ENCODE measurements at places on chromosomes 4 and X. TPM values are rescaled to one million over a fixed set of nuclear protein-coding genes. Genes with fewer than 3 reads are reported as not detected.
A peak's percentile ranks its signal among the peaks of the same experiment; 100 is the strongest.

- DNase-seq, result peak; percentile 47
Measured at GRCh38 chr4:100306018-100306417, 115.8 kb upstream of the DDIT4L start.

DNA sequence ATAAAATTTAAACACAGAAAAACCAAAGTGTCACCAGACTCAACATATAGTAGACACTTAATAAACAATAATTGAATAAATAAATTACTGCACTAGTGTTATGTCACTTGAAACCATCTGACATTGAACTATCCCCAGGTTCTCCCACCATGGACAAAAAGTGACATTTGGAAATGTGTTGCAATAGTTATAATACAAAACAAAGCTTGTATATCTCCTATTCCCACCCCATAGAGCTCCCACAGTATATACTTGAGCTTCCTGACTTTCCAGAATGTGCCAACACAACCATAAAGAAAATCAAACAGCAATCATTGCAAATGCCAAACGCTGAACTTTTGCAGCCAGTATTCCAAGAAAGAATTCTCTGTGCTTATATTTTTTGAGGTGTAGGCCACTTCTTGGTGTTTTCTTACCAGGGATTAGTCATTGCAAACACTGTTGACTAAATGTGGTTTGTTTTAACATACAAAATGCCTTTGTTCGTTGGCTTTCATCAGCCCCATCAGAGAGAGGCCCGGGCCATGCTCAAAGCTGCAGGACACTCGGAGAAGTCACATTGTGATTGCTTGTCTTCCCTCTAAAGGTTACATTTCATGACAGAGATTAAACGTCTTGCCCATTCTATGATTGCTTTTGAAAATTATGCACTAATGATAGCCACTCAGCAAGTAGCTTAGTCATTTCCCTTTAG is 33.8 kb downstream of the PPARGC1A start:
- peak; percentile 68 for DNase-seq

DNA sequence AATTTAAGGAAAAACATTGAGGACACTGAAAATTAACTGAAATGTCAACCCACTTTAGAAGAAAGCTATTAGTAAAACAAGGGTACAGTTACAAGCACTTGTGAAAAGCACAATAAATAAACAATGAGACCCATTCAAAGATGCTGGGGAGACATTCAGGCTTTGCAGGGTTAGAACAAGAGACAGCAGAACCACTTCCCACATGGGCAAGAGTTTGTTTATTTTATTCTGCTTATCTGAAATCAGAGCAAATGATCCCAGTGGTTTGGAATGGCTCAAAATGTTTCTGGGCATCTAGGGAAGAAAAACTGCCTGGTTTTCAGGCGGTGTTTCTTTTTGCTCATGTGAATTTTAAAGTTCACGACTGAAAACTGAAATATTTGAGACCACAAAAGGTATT is 42.4 kb downstream of the PPP3CA start:
- peak; percentile 63 for DNase-seq

DNA sequence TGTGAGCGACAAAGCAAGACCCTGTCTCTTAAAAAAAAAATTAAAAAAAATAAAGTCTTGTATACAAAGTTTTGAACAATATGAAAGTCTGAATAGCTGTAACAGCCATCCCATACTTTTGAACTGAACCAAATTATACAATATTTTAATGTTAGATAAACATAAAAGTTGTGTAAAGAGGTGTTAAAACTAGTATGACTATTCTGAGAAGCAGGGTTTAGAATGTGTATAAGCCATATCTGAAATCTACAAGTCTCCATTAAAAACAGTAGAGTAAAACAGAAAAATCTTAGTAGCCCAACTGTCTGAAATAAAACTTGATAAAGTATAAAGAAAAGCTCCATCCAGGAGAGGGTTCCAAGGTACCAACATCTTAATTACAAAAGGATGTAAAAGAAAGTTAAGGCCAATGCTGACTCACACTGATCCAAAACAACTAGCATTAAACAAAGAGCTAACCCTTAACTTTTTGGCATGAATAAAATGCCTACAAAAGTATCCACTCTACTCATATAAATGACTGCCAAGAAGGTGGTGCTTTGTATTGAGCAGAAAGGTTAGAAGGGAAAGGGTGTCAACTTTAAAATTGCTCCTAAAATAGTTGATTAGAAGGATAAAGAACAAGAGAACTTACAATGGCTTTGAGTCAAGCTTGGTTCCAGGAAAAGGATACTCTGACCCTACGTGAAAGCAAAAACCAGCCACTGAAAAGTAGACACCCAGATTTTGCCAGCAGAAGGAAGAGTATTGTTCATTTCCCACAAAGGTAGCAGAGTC is 18.5 kb downstream of the CNOT6L start:
- DNase-seq, result peak; percentile 44

DNA sequence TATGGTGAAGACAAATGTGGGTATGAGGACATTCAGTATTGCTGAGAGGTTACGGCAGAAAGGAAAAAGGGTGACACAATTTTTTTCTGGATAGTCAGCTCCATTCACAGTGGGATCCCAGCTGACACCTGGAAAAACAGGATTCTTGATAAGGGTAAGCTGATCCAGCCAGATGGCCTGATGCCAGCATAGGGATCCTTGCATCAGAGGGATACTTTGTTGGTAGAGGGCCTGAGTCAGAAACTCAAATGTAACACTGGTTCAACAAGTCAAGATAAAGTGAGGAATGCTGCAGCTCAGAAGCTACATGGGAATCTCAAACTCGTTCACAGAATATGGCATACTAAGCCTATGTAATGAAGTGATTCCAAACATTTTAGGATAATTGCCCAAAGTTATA is 726.7 kb downstream of the C4orf33 start:
- DNase-seq, result no peak

DNA sequence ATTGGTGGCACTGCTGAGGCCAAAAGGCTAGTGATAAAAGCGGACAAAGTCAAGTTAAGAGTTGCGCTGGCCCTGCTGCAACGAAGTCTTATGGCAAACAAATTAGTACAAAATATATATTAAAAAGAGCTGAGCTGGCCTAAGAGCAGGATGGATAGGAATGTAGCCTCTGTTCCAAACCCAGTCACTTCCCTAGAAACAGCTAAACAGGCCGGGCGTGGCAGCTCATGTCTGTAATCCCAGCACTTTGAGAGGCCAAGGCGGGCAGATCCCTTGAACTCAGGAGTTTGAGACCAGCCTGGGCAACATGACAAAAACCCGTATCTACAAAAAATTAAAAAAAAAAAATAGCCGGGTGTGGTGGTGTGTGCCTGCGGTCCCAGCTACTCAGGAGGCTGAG is 32.4 kb upstream of the UGDH start:
- DNase-seq, result no peak

- no peak for DNase-seq
Measured at GRCh38 chr4:3331511-3332394, 38.9 kb downstream of the RGS12 start.

Gene GIMD1
- total RNA-seq, result not detected

GRCh38 chrX:3428792-3429191 is 82.3 kb upstream of the MXRA5 start:
- no peak for DNase-seq

Gene UTP14A
- total RNA-seq, result 15.2 TPM

Gene MEPE
- total RNA-seq, result not detected
